ENCODE measurements at places on chromosomes 5 and 9.

DNA sequence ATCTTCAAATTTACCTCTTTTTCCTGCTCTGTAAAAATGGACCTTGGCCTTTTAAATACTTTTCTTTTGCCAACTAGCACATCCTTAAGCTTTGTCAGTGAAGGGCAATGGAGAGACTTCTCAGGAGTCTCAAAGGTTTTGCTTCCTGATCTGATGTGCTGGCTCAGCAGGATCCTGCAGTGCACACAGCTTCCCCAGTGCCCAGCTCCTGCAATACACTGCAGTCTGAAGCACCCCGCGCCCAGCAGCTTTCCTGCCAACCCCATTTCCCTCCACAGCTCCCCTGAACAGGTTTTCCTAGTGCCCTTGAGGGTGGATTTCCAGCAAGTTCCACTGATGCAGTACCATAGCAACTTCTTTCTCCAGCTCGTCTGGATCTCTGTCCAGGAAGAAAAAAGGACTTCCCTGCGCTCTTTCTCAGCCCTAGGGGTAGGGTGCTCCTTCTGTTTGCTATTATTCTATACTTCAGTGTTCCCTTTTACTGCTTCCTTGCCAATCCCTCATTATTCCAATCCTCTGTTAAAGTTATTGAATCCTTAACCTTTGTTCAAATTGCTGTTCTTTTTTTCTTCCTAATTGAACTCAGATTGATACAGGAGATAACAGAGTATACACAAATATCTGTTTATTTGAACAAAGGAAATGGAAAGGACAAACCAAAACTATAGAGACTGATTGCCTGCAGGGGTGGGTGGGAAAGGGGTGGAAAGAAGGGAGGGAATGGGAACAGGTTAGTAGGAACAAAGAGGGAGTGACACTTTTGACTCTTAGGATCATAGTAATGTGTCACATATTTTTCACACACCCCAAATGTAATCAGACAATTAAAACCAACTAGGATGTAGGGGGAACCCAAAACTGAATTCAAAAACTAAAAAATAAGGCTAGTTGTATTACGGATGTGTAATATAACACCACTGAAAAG lies 8.5 kb downstream of the SNAPC3 start:
- no peak for DNase-seq

DNA sequence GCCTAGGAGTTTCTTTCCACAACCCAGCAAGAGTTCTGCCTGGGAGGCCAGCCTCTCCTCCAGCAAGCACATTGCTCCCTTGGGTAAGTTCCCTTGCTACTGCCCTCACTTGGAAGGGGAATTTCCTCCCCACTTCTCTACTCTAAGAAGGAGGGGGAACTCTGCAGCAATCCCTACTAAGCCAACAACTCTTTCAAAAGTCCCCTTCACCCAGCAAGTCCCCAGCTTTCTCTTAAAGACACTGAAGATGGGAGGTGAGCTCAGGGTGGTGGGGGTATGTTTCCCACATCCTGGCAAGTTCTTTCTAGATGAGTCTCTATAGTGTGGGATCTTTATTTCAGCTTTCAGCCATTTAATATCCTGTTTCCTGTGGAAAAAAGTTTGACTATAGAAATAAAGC lies 49.0 kb downstream of the PDE8B start:
- DNase-seq = peak; percentile 5

DNA sequence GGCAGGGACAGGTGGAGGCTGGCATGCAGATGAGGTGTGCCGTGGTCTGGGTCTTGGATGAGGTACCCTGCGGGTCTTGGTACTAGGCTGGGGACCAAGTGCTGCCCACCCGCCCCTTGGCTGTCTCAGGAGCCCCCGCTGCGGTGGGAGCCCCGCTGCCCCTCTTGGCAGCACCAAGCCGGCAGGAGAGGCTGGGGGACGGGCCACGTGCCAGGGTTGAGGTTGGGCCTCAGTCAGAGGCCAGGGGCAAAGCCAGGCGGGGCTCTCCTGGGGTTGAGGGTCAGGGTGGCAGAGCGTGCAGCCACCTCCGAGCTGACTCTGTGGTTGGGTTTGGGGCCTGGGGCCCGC lies 2.0 kb downstream of the CARD9 start:
- DNase-seq = no peak

GRCh38 chr5:62720031-62720441 lies 141.4 kb downstream of the LRRC70 start:
- peak; percentile 28 for DNase-seq

- no peak for DNase-seq
Measured at GRCh38 chr9:131277287-131277909, 1.1 kb upstream of the FAM78A start.

DNA sequence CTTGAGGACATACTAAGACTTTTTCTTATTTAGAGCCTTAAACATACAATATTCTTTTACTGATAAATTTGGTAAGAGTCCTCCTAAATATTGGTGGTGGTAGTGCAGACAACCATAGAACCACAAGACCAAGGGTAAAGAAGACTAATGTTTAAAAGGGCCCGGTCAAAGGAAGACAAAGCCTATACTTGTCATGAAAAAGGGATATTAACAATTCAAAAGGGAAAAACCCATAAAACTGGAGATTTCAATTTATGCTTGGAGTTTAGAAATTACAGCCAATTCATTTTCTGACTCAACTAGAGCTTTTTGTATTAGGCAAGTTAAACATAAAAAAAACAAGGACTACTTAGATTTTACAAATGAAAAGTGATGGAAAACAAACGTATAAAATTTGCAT lies 24.4 kb downstream of the FEM1C start:
- DNase-seq = no peak

GRCh38 chr5:31918739-31919138 lies 255.4 kb downstream of the GOLPH3 start:
- DNase-seq = no peak

GRCh38 chr9:14296495-14297113 lies 17.3 kb downstream of the NFIB start:
- no peak for DNase-seq

- DNase-seq = peak; percentile 81
Measured at GRCh38 chr9:121735065-121735792, 83.8 kb downstream of the DAB2IP start.

DNA sequence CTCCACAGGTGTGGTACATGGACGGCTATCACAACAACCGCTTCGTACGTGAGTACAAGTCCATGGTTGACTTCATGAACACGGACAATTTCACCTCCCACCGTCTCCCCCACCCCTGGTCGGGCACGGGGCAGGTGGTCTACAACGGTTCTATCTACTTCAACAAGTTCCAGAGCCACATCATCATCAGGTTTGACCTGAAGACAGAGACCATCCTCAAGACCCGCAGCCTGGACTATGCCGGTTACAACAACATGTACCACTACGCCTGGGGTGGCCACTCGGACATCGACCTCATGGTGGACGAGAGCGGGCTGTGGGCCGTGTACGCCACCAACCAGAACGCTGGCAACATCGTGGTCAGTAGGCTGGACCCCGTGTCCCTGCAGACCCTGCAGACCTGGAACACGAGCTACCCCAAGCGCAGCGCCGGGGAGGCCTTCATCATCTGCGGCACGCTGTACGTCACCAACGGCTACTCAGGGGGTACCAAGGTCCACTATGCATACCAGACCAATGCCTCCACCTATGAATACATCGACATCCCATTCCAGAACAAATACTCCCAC lies 32.1 kb downstream of the OLFM1 start:
- no peak for DNase-seq

GRCh38 chr5:157335534-157336422 lies 69.9 kb downstream of the CYFIP2 start:
- DNase-seq = no peak

- no peak for DNase-seq
Measured at GRCh38 chr5:37876245-37876644, 36.4 kb upstream of the GDNF start.

GRCh38 chr5:131381021-131381420 lies 117.2 kb downstream of the CDC42SE2 start:
- DNase-seq = peak; percentile 60

- no peak for DNase-seq
Measured at GRCh38 chr5:63164339-63164738, 585.7 kb downstream of the LRRC70 start.

DNA sequence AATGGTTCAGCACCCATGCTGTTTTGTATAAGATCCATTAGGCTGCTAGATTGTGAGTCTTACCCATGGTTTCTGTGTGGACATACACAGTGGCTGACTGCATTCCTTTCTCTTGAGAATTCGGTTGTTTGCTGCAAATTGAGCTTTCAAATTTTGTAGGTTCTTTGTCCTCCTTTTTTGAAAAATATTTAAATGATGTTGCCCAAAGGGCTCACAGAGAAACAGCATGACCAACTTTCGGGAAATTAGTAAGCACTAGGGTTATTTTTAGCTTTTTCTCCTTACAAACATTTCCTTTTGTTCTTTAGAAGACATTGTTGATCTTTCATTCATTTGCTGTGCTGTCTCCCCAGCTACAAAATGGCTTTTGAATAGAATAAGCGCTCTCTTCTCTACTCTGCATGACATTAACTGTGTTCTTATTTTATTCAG lies 79.4 kb downstream of the NLN start:
- DNase-seq = peak; percentile 78

DNA sequence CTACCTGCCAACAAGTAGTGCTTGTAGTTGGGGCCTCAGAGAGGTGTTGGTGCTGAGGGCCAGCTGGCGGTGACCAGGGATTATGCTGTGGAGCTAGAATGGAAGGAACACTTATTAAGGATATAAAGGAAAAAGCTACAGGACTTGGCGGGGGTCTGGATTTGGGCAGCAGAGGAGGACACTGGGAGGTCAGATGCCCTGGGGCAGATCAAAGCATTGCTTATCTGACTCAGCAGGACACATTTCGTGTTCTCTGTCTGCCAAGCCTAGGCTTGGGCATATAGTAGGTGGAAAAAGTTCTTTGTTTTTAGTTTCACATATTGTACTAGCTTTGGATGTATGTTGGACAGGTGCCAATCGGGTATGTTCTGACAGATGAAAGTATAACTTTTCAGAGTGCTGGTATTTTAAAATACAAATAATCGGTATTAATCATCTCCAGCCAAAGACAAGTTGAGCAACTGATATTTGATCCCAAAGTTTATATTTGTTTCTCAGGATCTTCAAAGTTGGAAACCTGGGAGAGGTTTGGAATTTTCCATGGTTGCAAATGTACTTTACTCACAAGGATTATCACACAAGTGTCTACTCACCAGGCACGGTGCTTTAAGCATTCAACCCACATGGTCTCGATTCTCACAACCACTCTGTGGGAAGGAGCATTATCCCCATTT lies 69.4 kb downstream of the IQGAP2 start:
- peak; percentile 50 for DNase-seq

- no peak for DNase-seq
Measured at GRCh38 chr9:100879884-100880283, 148.6 kb upstream of the PLPPR1 start.

GRCh38 chr5:145347026-145347616 lies 488.0 kb downstream of the PRELID2 start:
- DNase-seq = peak; percentile 87

GRCh38 chr9:94865582-94866452 lies 139.3 kb downstream of the AOPEP start:
- DNase-seq = peak; percentile 82

DNA sequence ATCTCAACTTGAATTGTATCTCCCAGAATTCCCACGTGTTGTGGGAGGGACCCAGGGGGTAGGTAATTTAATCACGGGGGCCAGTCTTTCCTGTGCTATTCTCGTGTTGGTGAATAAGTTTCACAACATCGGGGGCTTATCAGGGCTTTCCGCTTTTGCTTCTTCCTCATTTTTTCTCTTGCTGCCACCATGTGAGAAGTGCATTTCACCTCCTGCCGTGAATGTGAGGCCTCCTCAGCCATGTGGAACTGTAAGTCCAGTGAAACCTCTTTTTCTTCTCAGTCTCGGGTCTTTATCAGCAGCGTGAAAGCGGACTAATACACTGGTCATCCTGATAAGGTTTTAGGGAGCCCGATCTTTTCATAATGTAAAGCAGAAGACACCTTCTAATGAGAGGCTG lies 687.0 kb upstream of the FTMT start:
- no peak for DNase-seq

DNA sequence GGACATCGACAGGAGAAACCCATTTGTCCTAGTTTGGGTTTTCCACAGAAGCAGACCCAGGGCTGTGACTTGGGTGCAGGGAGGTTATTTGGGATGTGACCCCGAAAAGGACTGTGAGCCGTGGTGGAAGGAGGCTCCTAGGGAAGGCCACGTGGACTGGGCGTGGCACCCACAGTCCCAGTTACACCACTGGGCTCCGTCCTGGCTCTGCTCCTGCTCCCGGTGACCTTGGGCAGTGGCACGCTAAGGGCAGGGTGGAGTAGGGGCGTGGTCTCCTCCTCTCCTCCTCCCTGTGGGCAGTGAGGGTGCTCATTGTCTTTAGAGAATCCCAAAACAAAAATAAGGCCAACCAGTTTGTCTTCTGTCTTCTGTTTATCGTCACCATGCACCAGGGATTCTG lies 190.1 kb downstream of the GADD45G start:
- DNase-seq = no peak

DNA sequence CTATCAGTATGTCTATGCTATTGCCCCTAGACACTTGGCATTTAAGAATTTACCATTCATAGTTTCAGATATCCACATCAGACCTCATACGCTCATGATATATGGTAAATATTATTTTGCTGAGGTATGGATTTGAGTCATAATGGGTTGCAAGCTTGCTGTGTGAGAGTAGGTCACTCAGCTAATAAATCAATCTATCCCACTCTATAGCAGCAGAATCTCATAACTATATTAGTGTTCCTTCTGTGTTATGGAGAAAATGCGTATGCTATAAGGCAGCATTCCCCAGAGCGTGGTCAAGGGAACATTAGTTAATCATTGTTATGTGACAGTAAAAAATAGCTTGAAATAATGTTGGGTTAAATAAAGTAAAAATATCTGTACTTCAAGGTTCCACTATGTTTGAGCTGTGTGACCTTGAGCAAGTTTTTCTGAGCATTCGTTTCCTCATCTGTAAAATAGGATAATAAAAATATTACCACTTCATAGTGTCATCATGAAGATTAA lies 7.7 kb downstream of the TRIM32 start:
- DNase-seq = no peak

DNA sequence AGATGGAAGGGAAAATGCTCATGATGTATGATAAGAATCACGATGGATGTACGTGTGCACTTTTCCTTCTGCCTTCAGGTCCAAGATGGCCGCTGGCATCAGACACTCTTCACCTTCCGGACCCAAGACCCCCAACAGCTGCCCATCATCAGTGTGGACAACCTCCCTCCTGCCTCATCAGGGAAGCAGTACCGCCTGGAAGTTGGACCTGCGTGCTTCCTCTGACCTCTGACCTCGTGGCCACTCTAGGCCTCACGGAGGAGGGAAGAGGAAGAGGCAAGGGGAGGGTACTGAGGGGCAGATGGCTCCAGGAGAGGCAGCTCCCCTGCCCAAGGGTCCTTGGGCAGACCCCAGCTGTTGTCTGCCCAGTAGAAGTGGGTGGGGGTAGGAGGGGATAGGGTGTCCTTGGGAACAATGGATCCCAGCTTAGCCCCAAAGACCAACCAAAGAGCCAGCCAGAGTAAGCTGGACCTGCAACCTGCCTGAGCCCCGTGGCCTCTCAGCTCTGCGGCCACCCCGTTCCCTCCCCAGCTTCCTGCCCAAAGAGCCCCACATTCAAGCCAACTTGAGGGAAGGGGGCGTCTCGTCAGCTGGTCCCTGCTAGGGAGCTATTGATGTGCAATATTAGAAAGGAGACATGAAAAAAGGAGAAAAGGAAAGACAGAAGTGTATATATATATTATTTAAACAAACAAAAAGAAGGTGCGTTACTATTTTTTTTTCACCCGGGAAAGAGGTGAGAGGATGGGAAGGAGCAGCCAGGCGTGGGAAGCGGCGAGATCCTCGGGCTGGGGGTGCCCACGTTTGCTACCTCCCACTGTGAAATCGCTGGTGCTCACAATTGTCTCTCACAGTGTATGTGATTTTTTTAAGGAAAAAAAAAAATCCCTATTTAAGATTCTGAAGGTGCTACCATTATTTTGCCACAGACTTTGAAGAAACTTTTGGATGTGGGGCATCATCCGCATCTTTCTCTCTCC lies 12.1 kb upstream of the ORM1 start:
- DNase-seq = no peak
